Left renal cortex interstitium (tissue), 4 donors: ENCODE measurements at places on chromosomes 3 and 15.

DNA sequence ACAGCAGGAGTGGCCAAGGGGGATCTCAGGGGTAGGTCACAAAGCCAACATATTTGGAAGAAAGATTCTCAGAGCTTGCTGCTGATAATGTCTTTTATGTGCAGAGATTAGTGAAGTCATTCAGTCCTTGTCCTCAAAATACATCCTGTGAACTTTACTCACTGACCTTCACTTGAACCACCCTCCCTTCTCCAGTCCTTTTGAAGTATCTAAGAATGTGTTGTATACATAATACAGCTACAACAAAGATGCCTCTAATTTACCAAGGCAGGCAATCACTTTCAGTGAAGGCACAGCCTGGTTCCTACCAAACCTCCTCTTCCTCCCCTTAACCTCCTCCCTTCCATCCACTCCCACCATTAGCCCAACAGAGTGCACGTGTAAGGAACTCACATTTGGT, 38.3 kb downstream of the ETV5 start:
- DNase-seq: no peak

DNA sequence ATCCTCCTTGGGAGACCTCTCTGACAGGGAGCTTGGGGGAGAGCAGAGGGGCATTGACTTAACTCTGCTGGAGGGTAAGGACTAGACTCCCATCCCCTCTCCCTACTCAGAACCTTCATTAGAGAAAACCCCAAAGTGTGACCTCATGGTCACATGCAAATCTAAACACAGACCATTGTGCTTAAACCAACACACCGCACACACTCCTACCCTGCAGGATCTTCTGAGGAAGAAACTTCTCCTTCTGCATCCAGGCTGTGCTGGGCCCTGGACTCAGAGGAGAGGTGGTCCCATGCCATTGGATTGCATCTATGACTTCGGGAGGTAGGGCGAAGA, 805 bp upstream of the PARP16 start:
- no peak for DNase-seq

- DNase-seq: no peak
Observed at GRCh38 chr15:41493902-41494189, 172 bp downstream of the ITPKA start.

DNA sequence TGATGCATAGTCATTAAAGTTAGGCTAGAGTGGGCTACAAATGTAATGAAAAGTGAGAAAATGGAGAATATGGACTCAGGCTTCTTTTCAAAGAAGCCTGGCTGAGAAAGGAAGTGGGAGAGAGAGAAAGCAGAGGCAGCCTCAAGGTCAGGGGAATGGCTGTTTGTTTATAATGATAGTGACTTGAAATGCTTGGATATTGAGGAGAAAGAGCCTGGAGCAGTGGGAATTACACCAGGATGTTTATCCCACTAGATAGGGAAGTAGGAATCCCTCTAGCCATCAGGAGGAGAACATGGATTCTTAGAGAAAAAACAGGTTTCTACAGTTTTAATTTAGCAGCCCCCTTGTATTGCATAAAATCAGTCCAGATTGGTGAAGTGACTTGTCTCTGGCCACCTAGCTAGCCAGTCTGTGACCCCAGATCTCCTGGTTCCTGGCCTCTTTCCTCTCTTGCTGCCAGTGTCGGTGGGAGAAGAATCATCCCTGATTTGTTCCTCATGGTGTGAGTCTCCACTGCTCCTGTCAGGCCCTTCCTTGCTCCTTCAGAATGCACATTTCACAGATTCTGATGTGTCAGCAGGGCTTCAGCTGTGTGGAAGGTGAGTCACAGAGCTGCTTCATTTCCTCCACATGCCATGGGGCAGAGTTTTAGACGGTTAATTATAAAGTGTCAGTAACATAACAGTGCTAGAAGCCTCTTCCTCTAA, 32.9 kb downstream of the SEMA6D start:
- no peak for DNase-seq

DNA sequence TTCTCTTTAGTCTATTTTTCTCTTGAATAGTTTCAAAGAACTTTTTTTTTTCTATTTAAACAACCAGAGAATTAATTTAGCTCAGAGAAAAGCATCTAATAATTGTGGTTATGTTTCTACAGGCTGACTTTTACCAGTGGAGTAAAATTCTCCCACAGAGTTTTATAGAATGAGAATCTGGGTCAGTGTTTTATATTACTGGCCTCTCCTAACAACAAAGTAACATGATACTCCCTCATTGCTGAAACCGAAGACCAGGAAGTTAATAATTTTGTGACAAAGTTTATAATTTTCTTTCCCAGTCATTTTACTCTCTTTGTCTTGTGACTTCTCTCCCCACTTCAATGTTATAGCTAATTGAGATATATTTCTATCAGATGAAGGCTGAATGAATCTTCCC, 946.9 kb downstream of the EPHA3 start:
- DNase-seq: no peak

DNA sequence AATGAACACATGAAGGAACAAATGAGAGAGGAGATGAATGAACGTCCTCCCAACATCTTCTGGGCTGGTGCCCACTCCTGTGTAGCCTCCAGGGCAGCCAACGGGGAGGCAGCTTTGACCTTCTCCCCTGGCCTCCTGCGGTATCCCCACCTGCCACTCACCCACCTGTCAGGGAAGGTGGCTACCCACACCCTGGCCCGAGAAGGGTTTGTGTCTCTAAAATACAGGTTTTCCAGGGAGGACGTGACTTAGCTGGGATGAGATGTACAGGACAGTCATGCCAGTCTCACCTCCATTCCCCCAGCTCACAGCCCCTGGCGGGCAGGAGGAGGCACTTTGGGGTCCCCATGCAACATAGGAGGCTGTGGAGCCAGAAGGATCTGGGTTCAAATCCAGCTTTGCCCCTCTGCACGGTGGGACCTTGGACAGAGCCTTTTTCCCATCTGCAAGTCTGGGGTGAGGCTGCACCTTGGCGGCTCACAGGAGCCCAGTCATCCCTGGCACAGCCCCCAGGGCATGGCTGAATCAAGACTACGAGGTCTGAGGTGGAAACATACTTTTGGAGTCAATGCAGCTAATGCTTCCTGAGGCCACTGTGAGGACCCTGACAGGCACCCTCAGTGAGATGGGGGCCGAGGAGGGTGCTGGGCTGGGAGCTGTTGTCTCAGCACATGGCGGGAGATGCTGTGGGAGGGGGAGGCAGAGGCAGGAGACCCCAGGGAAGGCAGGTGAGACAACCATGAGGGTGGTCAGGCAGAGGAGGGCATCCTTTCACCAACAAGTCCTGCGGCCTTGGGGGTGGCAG, 11.1 kb upstream of the PLXND1 start:
- no peak for DNase-seq

DNA sequence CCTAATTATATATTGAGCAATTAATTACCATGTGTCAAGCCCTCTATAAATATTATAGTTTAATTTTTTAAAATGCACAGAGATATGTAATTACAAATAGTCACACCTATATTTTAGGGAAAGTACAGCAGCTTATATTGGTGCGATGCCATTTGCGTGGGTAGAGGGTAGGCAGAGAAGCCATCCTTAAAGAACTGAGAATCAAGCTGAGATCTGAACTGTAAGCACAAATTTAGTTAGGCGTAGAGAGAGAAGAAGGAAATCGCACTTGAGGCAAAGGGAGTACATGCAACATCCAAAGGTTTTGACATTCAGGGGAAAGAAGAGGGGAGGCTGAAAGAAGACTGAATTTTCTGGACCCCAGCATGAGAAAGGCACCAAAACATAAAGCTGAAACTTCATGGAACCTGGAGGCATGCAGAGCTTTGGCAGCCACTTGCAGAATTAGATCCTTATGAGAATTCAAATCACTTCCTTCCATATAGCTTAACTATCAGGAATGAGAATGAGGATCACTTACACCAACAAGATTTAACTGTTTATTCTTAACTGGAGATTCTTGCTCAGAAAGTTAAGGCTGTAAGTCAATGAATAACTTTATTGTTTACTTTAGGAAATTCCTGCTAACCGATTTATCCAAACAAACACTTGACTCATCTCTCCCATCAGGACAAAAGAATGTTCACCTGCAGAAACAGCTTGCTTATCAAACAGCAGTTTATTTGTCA, 114.3 kb downstream of the TGFBR2 start:
- DNase-seq: no peak

DNA sequence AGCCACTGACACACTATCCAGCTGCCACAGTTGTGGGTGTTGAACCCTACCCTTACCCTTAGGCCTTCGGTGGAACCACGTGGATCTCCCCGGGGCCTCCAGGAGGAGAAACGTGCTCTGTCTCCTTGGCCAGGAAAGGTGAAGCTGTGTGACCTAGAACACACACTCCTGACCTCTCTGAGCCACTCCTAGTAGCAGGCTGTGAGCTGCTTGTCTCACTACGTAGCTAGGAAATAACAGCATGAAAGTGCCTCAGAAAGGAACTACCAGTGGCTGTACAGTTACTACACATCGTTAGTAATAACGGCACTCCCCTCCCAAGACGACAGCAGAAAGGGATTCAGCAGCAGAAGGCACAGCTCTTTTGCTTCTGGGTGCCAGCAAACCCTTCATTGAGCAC, 36.2 kb upstream of the SLC6A6 start:
- DNase-seq: no peak

- DNase-seq: no peak
Observed at GRCh38 chr3:97464035-97464434, 300.5 kb upstream of the ARL6 start.

DNA sequence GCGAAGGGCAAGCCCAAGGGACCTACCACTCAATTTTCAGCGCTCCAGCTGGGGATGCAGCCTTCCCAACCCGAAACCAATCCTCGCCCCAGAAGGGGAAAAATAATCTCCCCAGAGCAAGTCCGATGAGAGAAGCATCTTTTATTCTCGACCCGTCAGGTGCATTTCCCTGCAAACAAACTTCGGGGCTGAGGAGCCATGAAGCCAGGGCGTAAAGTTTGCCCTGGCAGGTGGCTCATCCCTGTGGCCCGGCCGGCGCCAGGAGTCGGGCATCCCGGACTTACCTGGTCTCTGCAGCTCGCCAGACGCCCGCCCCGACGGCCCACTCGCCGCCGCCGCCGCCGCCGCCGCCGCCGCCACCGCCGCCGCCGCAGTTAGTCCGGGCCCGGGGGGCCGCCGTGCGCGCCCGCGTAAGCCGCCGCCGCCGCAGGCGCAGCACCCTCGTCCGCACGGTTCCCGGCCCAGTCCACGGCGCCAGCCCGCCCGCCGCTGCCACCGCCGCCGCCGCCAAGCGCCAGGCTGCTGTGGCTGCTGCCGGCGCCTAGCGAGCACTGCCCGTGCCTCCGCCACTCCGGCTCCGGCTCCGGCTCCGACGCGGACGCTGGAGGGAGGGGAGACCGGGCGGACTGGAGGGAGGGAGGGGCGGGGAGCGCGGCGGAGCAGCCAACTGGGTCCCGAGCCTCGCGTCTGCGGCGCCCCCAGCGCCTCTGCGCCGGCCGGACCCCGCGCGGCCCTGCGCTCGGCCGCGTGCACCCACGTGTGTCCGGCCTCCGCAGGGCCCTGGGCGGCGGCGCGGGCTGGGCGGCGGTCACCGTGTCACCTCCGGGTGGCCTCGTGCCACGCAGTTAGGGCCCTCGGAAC, at the start of gene CNTN3:
CNTN3 (minus strand) TSS at position 553 of the 861 bp plus-strand sequence. CDS start 93,547 bp downstream, outside the sequence.
- DNase-seq: no peak

DNA sequence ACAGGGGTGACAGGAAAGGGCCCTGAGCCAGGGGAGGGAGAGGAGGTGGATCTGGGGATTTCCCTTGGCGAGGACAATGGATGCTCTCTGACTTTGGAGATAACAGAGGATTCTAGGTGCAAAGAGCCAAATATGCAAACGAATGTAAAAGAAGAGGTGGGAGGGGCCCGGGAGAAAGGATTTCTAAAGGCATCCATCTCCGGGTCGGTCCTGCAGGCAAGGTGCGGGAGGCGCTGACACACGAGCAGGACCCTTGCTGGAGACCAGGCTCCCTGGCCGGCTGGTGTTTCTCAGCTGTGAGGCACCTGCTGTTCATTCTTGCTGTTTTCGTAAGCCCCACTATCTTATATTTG, 115.2 kb upstream of the TLE3 start:
- no peak for DNase-seq

DNA sequence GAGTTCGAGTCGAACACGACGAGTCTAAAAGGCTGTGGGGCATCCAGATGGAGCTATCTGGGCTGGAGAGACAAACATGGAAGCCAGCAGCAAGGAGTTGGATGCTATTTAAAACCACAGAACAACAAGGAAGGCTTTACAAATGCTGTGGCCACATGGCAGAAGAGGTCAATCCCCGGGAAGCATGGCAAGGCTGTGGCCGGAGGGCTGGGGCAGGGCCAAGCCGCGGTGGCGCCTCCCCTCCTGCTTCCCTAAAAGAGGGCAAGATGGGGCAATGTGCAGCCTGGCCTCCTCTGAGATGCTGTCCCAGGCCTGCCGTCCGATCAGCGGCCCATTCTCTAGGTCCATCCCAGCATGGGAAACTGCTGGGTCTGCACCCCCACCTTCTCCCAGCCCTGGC, 139.1 kb downstream of the SRGAP3 start:
- no peak for DNase-seq

- no peak for DNase-seq
Observed at GRCh38 chr3:130378677-130379191, 33.3 kb downstream of the COL6A5 start.

DNA sequence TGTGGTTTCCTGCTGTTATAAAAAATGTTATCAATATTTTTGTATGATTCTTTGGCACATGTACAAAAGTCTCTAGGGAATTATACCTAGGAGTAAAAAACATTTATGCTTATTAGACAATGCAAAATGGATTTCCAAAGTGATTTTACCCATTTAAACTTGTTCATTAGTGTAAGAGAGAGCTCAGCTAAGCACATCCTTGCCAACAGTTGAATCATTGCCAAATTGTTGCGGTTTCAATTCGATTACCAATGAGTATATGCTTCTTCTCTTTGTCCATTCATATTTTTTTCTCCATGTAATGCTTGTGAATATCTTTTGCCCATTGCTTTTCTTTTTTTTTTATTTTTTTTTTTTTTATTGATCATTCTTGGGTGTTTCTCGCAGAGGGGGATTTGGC, 17.2 kb downstream of the CASR start:
- no peak for DNase-seq

- DNase-seq: no peak
Observed at GRCh38 chr3:9750556-9751411, 1.0 kb downstream of the OGG1 start.

GRCh38 chr15:36050899-36051298, 504.9 kb upstream of the DPH6 start:
- no peak for DNase-seq

DNA sequence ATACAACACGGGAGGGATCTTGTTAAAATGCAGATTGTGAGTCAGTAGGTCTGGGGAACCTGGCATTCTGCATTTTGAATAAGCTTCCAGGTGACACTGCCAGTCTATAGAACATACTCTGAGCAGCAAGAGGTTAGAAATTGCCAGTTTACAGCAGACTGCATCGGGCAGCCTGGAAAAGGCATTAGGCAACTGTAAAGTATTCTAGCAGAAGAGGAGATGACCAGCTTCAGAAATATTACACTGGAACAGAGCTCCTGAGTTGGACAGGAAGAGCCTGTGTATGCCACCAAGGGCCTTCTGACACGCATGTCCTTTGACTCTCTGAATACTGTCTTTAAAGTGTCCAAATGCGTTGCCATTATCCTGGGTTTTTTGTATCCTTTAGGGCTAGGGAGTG, 2.5 kb upstream of the ACAN start:
- no peak for DNase-seq
